ENCODE measurements at places on chromosomes 4 and X. TPM values are rescaled to one million over a fixed set of nuclear protein-coding genes. Genes with fewer than 3 reads are reported as not detected.

RAB41 gene
- not detected for total RNA-seq

KCNIP4 gene
- not detected for total RNA-seq

VSIG4 gene
- 0.60 TPM for total RNA-seq

WAS gene
- 105 TPM for total RNA-seq

TASL gene
- 2.4 TPM for total RNA-seq

EFHC2 gene
- 2.1 TPM for total RNA-seq

CLCN4 gene
- total RNA-seq = 0.37 TPM

GABRE gene
- total RNA-seq = not detected

ASB11 gene
- total RNA-seq = not detected

ANOS1 gene
- 0.05 TPM for total RNA-seq

SLC2A9 gene
- 2.8 TPM for total RNA-seq

MGST2 gene
- 1.6 TPM for total RNA-seq

PCDH18 gene
- total RNA-seq = not detected

PRICKLE3 gene
- 4.8 TPM for total RNA-seq

RHOXF2 gene
- total RNA-seq = not detected

SLC7A11 gene
- 0.60 TPM for total RNA-seq

EPGN gene
- not detected for total RNA-seq

SLC26A1 gene
- 0.21 TPM for total RNA-seq

ATP2B3 gene
- total RNA-seq = not detected

LONRF3 gene
- 14.2 TPM for total RNA-seq

CT45A3 gene
- total RNA-seq = not detected

CPZ gene
- not detected for total RNA-seq

UCP1 gene
- not detected for total RNA-seq

ADH1A gene
- total RNA-seq = not detected
